ENCODE measurements at places on chromosomes 1 and 21.

DNA sequence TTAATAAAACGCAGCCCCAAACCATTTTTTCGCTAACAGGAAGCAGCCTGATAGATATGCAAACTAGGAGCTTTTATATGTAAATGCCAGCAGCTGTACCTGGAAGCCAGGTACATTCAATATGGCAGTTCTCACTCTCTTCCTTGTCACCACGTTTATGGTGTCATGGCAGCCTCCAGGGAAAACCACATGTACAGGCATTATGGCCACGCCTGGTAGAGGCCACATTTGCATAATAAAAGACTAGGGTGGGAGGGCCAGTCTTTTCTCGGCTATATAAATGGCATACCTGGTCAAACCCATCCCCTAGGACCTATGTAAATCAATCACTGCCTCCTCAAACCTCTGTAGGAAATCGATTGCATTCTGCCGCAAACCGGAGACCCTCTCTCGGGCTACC, 247.5 kb downstream of the NEGR1 start:
- H3K36me3 ChIP-seq, result no peaks in the 10 kb centered on the region
- no peak overlapping the region for H3K4me3 ChIP-seq

- no peaks in the 10 kb centered on the region for H3K4me1 ChIP-seq
- DNase-seq, result no peak
- H3K27me3 ChIP-seq, result no peaks in the 10 kb centered on the region
- H3K27ac ChIP-seq, result no peak overlapping the region
- H3K4me3 ChIP-seq, result no peak overlapping the region
Observed at GRCh38 chr1:58714544-58714943, 14.7 kb upstream of the MYSM1 start.

- no peaks in the 10 kb centered on the region for H3K27me3 ChIP-seq
- H3K36me3 ChIP-seq, result no peaks in the 10 kb centered on the region
- no peak overlapping the region for H3K4me3 ChIP-seq
- DNase-seq, result no peak
Observed at GRCh38 chr1:43636006-43636641, 13.8 kb upstream of the KDM4A start.

DNA sequence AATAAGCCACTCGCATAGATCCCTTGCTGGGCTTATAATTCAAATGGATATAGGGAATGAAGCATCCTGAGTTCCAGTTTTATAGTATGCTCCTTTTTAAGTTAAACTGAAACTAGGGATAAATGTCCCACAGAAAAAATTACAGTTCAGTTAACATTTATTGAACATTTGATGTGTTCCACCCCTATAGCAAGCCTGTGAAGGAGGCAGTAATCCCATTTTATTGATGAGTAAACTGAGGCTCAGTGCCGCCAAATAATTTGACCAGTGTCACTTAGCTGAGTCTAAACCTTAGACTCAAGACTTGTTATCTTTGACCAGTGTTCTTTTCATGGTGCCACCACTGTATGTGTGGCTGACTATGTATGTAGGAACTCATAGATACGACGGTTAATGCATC, 22.4 kb downstream of the URB2 start:
- no peak overlapping the region for H3K27ac ChIP-seq
- peaks cover 18% of the 10 kb centered on the region for H3K36me3 ChIP-seq
- H3K27me3 ChIP-seq, result no peaks in the 10 kb centered on the region
- DNase-seq, result no peak
- no peaks in the 10 kb centered on the region for H3K4me1 ChIP-seq
